Cerebellar cortex (tissue), 1 donor: ENCODE measurements at places on chromosomes 7 and 10.

GRCh38 chr7:152462995-152463708 is 27.3 kb upstream of the KMT2C start:
- DNase-seq = peak; percentile 80

GRCh38 chr10:86681722-86682386 is 13.5 kb downstream of the LDB3 start:
- DNase-seq = no peak

GRCh38 chr7:131219312-131220041 is 108.2 kb upstream of the MKLN1 start:
- DNase-seq = peak; percentile 39

DNA sequence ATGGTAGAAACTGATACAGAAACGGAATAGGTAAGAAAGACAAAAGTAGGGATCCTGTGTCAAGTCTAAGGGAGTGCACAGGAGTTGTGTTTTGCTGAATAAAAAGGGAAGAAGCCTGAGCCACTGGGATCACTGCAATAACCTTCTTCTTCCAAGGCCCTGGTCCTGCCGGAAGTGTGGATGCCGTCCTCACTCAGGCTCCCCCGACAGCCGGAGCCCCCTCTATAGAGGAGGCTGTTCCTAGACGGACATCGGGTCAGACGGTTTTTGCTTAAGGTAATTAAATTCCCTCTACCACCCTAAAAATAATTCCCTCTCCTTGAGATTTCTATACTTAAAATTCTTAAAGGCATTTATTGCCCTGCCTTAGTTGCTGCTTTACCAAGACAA is 566.9 kb downstream of the PTPRN2 start:
- no peak for DNase-seq

DNA sequence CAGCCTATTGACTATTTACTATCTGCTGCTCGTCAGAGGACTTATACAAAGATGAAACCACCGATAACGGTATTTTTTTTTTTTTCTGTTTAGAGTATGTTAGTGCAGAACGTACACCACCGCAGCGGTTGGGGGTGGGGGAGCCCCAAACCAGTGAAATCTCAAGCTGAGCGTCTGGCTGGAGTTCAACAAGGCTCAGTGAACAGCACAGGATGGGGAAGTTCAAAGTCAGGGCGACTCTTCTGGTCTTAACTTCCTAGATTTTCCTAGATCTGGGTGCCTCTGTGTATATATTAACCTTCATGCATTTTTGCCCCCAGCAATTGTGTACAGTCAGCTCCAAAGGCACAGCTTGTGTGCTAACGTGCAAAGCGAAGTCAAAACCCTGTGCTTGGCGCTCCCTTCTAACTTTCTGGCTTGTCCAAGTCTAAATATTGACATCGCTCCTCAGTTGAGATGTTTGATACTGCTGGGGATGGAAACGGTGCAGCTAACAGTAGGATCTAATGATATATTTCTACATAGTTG is 1.1 kb downstream of the RHOBTB1 start:
- peak; percentile 42 for DNase-seq

- DNase-seq = no peak
Observed at GRCh38 chr10:10872035-10872673, 145.5 kb upstream of the CELF2 start.

DNA sequence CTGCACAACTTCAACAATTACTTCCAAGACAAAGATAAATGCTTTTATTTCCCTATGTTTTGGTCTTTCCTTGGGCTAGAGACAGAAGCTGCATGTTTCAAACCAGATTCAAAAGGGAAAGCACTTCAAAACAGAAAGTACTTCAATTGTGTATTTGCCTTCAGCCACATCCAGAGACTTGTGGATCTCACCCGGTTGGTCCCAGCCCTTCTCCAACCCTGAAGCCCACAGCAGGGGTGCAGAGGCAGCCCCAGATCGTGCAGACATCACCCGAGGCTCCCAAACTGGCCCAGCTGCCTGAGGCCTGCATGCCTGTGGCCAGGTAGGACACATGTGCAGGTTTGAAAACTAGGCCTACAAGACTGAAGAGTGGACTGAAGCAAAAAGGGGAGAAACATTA is 80.8 kb downstream of the ALOX5 start:
- DNase-seq = no peak

DNA sequence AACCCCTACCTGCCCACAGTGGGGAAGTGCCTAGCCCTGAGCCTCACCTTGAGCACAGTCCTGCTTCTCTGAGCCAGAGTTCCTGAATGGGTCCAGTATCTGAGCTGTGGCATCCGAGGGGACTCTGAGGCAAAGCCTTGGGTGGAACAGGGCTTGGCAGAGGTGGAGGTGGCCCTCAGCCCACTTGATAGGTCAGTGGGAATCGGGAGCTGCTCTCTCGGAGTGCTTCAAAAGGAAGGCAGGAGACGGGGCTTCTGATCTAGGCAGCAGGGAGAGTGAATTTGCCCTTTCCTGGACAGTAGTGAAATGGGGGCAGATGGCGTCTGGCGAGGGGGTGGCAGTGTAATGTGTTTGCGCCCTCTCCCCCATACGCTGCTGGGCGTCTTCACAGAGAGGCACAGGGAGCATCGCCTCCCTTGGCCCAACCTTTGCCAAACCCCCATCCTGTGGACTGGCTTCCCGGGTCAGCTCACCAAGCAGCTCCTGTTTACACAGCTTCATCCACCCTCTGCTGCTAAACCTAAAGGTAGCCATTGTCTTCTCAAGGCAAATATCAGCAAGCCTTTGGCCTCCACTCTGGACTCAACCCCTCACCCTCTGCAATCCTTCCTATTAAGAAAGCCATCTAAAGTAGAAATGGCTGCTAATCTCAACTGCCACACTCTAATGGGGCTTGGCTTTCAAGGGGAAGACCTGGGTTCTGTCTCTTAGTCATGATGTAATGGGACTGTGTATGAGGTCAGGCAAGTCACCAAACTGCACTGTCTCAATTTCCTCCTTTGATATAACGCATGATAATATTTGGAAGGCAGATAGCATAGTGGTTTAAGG is 21.1 kb upstream of the VDAC2 start:
- no peak for DNase-seq

GRCh38 chr7:644381-645305 is 81.9 kb upstream of the DNAAF5 start:
- DNase-seq = no peak

DNA sequence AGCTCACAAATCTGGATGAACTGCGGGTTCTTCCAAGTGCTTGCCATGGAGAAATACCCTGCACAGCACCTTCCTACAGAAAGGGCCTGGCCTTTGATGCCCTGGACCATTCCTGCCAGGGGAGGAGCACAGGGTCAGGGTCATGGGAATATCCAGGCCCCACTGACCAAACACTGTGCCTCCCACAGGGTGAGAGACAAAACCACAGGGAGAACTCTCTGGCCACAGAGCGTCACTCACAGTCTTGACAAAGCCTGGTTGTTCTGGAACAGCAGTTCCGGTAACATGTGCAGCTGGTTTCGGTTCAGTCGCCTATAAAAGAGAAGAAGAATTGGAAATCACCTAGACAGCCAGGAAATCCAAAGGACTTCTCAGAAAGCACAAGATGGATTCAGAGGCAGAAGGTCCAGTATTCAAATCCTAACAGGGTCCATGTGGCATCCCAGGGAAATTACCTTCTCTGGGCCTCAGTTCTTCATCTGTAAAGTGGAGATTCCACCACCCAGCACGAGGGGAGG is 28.1 kb downstream of the SLIT1 start:
- DNase-seq = no peak

- no peak for DNase-seq
Observed at GRCh38 chr7:101518336-101518735, 110.8 kb downstream of the MYL10 start.

DNA sequence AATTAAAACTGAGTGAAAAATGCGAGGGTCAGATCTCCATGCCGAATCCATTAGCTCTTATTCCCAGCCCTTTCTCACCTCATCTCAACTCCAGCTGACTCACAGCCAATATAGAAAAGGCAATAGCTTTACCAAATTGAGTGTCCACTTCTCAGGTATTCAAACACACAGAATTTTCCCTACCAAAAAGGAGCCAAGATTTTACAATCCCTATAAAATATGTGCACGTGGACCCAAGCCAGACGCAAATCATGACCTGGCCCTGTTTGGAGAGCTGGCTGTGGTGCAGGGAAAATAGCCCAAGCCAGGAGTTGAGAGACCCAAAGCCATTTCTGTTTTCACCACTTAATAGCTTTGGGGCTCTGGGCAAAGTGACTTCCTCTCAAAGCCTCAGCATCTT is 379.7 kb upstream of the AUTS2 start:
- DNase-seq = no peak

DNA sequence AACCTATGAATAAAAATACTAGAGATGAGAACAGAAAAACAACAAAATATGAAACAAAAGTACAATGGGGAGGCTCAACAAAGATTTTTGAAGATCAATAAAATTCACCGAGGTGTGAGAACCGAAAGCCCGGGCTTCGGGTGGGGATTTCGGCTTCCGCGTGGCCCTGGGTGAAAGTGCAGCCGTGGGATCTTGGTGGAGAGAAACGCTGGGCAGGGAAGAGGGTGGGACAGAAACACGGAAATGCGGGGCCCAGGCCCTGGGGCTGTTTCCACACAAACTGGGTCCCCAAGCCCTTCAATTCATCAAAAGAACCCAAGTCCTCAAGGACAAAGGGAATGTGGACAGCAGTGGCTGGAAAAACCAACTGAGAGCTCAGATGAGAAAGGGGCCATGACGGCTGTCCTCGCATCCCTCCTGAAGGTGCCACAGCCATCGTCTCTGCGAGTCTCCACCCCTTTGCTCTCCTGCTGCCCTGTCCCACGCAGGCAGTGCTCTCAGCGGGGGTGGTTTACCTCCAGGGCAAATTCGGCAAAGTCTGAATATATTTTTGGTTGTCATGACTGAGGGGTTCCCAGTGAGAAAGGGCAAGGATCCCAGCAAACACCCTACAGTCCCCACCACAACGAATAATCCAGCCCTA is 19.7 kb downstream of the FOXL3 start:
- no peak for DNase-seq

DNA sequence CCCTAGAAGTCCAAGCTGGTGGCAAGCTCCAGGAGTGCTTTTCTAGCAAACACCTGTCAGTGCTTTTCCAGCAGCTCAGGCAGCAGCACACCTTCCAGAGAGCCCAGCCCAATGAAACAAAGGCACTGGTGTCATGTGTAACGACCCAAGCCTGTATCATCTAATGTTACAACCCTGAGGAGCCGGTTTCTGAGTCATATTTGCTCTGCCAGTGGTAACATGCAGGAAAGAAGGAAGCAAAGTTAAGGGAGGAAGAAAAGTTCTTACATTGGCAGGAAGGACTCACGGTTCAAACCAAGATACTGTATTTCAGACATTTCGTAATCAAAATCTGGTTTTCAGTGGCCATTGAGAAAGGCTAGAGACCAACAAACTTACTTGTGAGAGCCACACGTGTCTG is at the start of gene ANKRD22:
ANKRD22 (minus strand) TSS at position 139 of the 400 bp plus-strand sequence. CDS start 237 bp downstream, outside the sequence.
- DNase-seq = no peak

GRCh38 chr10:86914734-86915133 is 42.7 kb downstream of the MMRN2 start:
- DNase-seq = no peak

DNA sequence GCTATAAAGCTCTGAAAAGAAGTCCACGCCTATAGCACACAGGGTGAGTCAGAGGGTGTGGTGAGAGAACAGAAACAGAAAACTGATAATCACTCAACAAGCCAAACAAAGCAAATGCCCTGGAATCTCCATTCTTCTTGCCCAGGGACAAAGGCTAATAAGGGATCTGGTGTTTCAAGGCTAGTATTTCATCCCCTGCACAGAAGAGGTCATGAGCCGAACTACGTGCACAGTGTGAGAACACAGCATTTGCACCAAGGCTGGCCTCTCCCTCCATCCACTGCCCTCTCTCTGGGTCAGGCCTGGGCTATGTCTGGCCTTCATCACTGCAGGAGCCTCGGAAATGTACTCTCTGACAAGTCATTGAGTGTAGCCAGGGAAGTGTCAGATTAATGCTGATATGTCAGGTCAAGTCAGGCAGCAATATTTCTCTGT is 42.7 kb downstream of the PRR15 start:
- no peak for DNase-seq

GRCh38 chr10:104441329-104442000 is 87.8 kb downstream of the CFAP58 start:
- no peak for DNase-seq

DNA sequence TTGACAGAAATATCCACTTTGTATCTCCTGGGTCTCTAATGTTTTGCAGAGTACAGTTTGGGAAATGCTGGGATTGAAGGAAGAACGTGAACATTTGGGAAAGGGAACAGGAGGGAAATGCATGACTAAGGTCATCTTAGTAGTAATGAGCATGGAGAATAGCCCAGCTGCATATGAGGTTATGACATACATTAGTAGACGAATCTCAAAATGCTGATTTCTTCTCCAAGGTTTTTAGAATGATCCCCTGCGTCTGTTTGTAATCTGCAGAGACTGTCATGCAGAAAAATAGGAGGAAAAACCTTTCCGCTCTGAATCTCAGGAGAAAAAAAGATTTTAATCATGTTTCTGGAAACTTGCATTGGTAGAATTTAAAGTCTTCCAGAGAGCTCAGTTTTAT is 133.6 kb downstream of the PPP1R9A start:
- no peak for DNase-seq

DNA sequence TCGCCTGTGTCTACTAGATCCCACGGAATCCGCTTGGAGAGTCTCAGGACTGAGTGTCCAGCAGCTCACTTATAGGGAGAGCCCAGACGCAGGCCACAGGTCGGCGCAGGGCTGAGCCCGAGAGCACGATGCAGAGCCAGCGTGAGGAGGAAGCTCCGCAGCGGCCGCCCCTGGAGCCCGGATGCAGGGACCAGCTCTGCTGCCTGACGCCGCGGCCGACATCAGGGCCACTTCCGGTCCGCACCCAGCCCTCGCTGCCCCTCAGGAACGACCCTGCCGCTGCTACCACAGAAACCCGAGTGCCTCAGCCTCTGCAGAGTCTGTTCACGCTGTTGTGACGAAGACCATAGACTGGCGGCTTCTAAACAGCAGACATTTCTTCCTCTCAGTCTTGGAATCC is 275.8 kb upstream of the PPP2R2D start:
- no peak for DNase-seq

DNA sequence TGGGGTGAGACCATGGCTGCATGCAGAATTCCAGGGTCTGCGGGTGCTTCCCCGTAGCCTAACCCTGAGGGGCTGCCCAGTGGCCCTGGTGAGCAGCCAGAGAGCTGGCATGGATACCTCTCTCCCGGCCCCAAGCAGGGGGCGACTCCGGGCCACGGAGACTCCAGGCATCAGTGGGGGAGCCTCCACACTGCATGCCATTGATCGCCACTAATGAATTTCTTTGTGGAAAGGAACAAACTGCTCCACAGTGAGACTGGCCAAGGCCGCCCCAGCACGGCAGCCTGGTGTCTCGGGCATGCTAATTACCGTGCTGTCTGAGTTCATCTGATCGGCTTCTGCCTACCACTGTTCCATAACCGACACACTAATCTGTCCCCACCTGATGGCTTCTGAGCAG is 184.4 kb downstream of the GRID1 start:
- DNase-seq = peak; percentile 13

GRCh38 chr10:79380946-79381721 is 33.9 kb downstream of the PPIF start:
- no peak for DNase-seq

- DNase-seq = no peak
Observed at GRCh38 chr7:41974870-41975557, 262.0 kb downstream of the GLI3 start.
